ENCODE measurements at places on chromosomes 7 and 10.

DNA sequence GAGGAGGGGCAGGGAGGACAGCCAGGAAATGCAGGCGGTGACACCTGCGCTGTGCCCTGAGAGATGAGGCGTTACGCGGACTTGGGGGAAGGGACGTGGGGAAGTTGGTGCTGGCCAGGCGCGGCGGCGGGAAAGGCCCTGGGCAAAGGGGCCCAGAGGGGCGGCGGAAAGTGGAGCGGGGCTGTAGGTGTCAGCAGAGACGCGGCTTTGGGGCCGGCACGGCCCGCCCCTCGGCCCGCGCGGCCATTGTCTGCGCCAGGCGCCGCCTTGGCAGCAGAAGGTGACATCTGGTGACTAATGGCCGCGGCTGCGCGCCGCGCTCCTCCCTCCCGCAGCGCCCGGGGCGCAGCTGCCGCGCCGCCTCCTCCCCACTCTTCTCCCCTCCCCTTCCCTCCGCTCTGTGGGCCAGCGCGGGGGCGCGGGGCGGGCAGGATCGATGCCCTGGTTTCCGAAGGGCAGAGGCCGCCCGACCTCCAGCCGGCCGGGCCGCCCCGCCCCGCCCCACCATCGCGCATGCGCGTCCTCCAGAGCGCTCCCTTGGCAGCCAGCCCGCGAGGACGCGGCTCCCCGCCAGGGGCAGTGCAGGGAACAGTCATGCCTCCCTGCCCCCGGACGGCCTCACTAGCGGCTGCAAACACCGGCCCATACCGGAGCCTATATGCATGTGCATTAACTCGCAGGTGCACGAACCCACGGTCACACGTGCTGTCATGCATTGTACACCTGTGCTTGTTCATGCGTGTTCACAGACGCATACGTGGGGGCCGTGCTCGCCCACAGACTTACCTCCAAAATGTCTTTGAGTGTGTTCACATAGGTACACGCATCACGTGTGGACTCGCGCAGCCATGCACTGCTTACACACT, 269.6 kb downstream of the RPS24 start:
- DNase-seq: peak; percentile 91

- no peak for DNase-seq
Observed at GRCh38 chr10:852386-852785, 79.1 kb downstream of the LARP4B start.

DNA sequence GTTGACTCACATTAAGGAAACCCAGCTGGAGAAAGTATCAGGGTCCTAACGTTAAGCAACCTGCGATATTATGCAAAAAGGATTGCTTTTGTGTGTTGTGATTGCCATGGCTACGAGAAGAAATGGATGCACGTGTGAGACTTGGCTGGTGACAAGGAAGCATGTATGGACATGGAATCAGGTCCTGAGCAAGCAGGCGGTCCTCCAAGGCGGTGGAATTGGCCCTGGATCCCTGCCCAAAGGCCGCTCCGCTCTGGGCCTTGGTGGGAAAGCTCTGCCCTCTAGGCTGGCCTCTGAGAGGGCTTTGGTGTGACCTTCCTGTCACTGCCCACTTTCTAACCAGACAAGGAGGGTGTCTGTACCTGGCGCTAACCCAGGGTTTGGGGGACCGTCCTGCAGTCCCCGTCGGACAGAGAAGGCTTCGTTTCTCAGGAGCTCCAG, 192.1 kb downstream of the EBF3 start:
- no peak for DNase-seq

- DNase-seq: no peak
Observed at GRCh38 chr10:90912174-90912573, 8.7 kb downstream of the ANKRD1 start.

- no peak for DNase-seq
Observed at GRCh38 chr10:47243356-47243755, 56.6 kb upstream of the GDF10 start.

GRCh38 chr10:110042181-110042580, 34.4 kb downstream of the ADD3 start:
- DNase-seq: no peak

DNA sequence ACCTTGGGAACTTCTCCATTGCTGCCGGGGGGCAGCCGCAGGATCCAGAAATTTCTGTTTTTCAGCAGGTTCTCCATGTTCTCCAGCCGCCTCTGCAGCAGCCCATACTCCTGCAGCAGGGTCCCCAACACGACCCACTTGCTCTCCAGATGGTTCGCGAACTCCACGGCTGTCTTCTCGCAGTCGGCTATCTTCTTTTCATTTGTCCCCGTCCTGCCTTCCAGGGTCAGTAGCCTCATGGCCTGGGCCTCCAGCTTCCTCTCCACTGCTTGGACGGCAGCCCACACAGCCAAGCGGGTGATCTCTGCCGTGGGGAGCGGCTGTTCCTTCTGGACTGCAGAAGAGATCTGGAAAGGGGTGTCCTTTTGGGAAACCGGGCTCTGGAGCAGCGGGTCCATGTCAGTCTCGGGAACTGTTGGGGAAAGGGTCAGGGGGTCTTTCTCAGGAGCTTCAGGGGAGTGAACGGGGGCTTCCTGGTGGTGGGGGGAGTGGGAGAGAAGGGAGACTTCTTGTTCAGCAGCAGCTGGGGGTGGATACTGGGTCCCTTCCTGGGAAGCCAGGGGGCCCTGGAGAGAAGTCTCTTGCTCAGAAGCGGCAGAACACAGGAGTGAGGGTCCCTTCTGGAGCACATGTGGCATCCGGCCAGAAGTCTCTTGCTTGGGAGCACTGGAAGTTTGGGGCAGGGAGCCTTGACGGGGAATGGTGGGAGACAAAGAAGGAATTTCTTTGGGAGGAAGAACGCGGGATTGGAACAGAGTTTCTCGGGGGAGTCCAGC, 5.5 kb downstream of the ZNF777 start:
- DNase-seq: no peak

DNA sequence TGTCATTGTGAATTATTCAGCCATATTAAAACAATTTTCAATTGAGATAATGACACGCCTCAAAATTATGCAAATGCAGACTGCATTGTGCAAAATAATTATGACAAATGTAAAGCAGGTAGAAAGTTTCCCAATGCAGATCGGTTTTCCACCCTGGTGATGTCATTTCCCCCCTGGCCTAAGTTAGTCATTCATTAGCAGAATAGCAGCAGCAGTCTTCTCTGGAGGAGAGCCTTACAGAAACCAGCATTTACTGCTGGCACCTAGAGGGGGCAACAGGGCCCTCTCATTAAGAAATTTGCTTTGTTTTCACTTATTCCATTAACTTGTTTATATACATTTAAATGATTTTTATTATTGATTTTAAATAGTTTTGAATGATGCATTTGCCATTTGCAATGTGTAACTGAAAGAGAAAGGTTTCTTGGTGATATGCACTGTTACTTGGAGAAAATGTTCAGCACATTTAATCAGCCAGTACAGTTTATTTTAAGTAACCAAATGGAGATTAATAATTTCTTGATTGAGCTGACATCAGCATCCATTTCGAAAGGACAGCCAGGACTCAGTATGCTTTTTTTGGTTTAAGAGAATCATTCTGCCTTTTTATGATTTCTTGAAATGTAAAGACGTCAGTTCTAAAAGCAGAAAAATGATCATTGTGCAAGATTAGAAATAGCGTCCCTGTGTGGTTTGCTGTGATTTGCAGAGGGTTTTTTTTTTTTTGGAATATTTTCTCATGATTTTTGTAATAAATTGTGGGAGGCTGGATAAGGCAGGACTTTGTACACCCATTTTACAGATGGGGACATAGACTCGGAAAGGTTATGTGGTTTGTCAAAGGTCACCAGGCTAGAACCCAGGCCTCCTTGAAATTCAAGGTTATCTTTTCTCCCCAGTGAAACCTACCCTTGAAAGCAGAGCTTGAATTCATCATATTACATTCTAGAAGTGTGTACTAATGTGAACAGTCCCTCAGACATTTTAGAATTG, 3.5 kb downstream of the ARID5B start:
- no peak for DNase-seq

- no peak for DNase-seq
Observed at GRCh38 chr7:40403703-40404476, 269.1 kb downstream of the SUGCT start.

GRCh38 chr7:79386688-79387422, 66.6 kb downstream of the MAGI2 start:
- no peak for DNase-seq

All from amygdala (tissue), 56 donors.